ENCODE measurements at places on chromosomes 5 and 9.

GRCh38 chr5:173231381-173231766 is 3.6 kb downstream of the NKX2-5 start:
- DNase-seq = no peak

DNA sequence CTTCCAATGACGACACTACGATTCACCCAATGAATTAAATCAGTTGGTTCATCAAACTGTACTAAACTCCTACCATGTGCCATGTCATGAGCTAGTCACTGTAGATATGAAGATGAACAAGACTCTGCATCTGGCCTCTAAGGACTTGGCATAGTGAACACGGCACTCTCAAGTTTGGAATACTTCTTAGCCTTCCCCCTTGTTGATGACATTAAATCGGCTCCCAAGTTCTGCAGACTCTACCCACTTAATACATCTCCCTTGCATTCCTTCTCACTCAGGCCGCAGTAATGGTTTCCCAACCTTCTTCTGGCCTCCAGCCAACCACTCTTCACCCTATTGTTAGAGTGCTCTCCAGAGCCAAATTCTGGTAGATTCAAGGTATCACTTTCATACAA is 184.7 kb downstream of the MAPKAP1 start:
- DNase-seq = no peak

GRCh38 chr9:95266649-95267048 is 50.9 kb downstream of the FANCC start:
- no peak for DNase-seq

GRCh38 chr5:73336366-73336765 is 112.2 kb downstream of the FOXD1 start:
- no peak for DNase-seq

DNA sequence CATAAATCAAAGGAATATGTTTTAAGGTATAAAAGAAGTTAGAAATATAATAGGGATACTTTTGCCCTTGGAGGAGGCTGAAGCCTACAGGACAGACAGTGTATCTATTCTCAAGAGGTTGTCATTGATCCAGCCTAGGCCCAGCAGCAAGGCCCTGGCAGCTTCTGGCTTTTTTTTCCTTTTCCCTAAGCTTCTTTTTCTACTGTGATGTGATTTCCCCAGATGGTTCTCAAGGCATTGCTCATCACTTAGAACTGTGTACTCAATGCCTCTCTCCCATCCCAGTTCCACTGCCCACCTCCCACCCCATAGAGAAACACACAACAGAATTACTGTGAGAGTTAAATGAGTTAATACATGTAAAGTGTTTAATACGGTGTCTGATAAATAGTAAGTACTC is 88.6 kb downstream of the SLC44A1 start:
- DNase-seq = no peak

DNA sequence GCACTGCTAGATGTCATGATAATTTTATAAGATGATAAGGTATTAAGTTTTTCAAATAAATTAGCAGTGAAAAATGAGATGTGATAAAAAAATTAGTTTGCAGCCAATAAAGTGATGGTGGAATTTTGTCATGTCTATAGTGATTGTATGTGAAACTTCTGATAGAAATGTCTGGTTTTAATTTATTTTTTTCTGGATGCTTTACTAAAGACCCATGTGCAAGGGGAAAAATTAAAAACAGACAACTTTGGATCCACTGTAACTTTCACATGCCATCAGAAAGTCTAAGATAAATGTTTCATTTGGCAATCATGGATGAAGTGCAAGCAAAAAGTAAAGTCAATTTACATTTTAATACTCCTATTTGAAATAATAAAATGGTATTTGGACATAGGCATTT is 4.4 kb upstream of the NDUFS4 start:
- DNase-seq = no peak

DNA sequence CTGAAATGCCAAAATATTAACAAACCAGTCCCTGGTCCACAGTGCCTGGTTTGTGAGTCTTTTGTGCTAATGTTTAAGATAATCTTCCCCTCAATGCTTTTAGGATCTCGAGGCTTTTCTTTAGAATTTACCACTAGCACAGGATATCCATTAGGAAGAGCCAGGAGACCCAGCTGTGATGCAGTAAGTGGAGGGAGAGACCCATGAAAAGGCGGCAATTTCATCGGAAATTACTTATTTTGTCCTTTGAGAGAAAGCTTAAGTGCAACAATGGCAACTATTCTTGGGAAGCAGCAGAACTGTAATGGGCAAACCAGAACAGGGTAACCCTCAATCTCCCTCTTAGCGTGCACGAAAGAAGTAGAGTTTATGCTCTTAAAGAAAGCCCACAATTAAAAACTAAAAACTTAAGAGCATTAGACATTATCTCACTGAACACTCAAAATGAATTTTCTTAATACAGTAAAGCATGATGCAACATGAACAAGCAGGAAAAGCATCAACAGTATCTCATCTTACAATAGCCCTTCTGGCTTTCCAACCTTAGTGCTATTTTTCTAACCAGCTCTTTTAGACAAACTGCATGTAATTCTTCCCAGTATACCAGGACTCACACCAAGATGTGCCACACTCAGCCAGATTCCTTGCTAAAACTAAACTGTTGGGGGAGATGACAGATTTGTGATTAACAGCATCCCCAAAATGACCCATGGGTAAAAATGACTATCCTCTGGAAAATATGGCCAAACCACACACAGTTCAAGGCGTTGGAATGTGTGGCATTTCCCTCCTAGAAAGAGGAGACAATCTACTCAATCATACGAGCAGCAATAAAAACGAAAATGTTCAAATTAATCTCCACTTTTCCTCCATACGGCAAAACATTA is 36.4 kb downstream of the PWWP2A start:
- no peak for DNase-seq

DNA sequence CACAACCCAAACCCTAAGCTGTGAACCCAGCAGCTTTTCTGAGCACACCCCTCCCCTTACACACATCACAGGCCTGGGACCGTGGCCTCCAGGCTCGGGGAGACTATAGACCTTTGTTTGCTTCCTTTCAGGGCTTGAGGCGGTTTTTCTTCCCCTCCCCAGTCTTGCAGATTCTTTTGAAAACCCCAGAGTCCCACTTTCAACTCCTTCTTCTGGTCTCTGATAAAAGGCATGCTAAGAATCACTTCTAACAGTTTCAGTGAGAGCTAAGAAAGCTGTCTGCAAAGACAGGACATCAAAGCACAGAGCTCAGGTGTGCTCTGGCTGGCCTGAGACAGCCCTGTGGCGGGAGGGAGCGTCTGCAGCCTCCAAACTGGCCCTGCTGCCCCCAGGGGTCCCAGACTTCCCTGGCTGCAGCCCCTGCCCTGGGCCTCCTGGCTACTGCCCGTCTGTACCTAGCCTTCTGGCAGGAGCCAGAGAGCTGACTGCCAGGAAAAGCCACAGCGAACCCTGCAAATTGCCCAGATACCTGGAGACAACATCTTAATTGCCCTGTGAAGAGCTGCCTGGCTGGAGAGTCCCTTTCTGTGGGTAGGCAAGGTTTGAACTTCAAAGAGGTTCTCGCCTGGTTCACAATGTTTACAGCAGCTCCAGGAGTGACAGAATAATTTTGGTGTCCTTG is 138.9 kb downstream of the GADD45G start:
- peak; percentile 29 for DNase-seq

DNA sequence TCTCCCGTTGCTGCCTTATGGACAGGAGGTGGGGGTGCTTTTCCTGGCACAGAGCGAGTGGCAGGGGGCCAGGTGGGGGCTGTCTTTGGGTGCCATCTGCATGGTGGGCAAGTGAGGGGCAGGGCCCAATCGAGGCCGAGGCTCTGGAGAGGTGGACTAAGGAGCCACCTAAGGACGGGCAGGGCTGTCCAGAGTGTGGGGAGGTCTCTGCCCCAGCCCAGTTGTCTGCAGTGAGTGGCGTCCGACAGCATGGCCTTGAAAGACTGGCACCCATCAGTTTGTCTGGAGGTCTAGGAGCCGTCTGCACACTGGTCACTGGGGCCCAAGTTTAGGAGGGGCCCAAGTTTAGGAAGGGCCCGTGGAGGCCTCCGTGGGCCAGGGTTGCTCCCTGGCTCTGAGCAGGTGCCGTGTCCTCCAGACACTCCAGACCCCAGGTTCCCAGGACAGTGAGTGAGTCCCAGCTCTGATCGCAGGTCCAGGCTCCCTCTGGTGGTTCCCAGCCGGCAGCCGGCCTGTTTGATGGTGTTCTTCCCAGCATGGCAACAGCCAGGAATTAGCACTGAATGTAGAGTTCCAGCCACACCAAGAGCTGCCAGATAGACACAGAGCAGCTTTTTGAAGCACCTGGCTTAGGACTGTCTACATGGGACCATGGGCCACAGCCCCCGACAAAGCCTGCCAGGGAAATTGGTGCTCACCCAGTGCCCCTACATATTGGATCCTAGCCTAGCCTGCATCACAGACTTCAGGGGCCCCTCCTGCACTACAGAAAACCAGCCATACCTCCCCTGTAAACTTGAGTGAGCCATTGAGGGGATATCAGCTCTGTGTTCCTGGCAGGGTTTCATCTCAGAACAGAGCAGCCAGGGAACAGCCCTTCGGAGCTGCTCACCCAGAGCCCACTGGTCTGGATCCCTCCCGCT is 120.9 kb downstream of the WNK2 start:
- DNase-seq = no peak

DNA sequence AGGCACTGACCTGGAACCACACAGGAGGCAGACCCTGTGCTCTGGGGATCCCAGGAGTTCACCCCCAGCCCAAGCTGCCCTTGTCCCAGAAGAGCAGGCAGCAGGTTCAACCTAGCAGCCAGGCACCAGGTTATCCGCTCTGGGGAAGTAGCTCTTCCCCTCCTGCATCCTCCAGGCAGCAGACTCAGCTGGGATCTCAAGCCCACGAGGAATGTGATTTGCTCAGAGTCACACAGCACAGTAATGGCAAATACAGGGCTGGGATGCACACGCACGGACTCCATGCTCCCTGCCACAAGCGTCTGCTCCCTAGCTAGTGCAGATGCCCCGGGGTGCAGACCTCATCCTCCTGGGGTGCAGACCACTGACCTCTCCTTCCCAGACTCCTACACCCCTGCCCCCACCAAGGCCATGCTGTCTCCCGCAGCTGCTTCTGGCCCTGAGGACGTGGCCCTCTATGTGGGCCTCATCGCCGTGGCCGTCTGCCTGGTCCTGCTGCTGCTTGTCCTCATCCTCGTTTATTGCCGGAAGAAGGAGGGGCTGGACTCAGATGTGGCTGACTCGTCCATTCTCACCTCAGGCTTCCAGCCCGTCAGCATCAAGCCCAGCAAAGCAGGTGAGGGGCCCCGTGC is 25.5 kb downstream of the HK3 start:
- DNase-seq = no peak

GRCh38 chr5:9441610-9442009 is 104.3 kb downstream of the SEMA5A start:
- no peak for DNase-seq

- no peak for DNase-seq
These were observed 96.6 kb downstream of the SGCD start for GRCh38 chr5:156423597-156423996.

DNA sequence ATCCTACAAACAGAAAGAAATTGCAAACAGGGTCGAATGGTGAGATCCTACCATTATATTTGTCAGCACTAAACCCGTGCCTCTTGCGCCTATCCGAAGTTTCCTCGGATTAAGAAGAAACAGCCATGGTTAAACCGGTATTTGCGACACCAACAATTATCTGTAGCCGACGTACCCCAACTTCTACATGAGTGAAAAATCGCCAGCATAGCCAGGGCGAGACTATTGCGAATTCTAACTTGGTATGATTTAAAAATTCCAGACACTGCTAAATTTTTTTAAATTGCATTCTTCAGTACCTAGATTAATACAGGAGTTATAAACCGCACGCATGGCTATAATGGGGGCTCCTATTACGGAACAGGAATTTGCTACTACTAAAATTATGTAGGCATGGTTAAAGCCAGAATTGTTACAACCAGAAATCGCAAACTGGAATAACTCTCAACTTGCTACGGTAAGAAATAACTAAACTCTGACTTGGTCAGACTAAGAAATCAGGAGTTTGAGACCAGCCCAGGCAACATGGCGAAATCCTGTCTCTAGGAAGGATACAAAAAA is 25.3 kb upstream of the ANXA2R start:
- no peak for DNase-seq

DNA sequence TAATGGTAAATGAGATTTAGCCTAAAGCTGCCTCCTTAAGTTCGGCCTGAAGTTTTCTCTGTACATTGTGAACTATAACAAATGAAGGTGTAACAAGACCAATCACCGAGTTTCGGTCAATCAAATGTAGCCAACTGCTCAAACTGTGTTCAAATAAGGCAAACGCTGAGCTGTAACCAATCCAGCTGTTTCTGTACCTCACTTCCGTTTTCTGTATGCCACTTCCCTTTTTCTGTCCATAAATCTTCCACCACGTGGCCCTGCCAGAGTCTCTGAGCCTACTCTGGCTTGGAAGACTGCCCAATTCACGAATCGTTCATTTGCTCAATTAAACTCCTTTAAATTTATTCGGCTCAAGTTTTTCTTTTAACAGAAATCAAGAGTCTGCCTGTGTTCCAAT is 193.5 kb upstream of the KLF9 start:
- DNase-seq = no peak

- DNase-seq = no peak
These were observed 125.4 kb downstream of the C5orf15 start for GRCh38 chr5:133842846-133843611.

DNA sequence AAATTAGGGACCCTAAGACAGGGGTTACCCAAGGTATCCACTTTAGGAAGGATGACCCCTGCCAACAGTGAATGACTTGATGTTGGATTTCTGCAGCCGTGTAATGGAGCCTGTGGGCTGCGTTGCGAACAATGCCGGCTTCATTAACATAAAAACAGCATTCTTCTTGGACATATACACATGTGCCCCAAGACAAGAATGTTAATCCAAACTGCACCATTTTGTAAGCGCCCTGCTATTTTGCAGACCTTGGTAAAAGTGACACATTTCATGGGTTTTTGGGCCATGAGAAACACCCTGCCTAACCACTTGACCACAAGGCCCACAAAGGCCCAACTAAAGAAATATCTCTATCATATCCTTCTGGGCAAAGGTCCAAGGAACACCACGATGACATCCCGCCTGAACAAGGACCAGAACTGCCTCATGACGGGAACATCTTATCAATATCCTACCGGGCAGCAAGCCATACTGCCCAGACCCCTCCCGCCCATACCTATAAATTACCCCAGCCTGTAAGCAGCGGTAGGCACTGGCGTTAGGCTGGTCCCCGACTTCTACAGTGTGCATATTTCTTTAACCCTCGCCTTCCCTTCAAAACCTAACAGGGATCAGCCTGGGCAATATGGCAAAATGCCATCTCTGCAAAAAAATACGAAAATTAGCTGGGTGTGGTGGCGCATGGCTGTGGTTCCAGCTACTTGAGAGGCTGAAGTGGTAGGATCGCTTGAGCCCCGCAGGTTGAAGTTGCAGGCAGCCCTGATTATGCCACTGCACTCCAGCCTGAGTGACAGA is 9.7 kb upstream of the PDCD1LG2 start:
- no peak for DNase-seq

DNA sequence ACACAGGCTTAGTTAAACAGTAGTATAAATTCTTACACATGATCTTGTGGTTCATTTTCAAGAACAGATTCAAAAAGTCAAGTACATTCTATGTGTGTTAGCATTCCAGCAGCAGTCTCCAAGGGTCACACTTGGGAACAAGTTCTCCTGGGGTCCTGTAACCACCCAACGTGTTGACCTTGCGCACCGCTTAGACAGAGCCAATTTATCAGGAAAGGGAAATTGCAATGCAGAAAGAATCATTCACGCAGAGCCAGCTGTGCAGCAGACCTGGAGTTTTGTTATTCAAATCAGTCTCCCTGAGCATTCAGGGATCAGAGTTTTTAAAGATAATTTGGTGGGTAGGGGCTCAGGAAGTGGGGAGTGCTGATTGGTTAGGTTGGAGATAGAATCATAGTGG is 8.5 kb upstream of the RXFP3 start:
- no peak for DNase-seq

GRCh38 chr5:68368311-68369022 is 152.9 kb downstream of the PIK3R1 start:
- no peak for DNase-seq

Data from stimulated activated CD4-positive, alpha-beta T cell treated with anti-CD3 and anti-CD28 coated beads, TNF-alpha, amount 100 ng/mL, for 1 hour (primary cell).